Activated naive CD8-positive, alpha-beta T cell treated with anti-CD3 and anti-CD28 coated beads for 36 hours (primary cell): ENCODE measurements at places on chromosomes 11 and 22. TPM values are rescaled to one million over a fixed set of nuclear protein-coding genes. Genes with fewer than 3 reads are reported as not detected.
A peak's percentile ranks its signal among the peaks of the same experiment; 100 is the strongest.

DNA sequence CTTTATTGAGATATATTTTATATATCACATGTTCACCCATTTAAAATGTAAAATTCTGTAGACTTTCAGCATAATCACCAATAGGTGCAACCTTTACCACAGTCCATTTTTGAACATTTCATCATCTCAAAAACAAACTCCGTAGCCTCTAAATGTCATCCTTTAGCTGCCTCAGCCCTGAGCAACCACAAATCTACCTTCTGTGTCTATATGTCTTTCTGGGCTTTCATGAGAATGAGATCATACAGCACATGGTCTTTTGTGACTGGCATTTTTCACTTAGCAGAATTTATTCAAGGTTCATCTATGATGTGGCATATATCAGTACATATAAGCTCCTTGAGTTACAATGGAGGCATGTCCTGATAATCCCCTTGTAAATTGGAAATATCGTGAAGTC, 320.5 kb downstream of the ETS1 start:
- no peak for DNase-seq

DNA sequence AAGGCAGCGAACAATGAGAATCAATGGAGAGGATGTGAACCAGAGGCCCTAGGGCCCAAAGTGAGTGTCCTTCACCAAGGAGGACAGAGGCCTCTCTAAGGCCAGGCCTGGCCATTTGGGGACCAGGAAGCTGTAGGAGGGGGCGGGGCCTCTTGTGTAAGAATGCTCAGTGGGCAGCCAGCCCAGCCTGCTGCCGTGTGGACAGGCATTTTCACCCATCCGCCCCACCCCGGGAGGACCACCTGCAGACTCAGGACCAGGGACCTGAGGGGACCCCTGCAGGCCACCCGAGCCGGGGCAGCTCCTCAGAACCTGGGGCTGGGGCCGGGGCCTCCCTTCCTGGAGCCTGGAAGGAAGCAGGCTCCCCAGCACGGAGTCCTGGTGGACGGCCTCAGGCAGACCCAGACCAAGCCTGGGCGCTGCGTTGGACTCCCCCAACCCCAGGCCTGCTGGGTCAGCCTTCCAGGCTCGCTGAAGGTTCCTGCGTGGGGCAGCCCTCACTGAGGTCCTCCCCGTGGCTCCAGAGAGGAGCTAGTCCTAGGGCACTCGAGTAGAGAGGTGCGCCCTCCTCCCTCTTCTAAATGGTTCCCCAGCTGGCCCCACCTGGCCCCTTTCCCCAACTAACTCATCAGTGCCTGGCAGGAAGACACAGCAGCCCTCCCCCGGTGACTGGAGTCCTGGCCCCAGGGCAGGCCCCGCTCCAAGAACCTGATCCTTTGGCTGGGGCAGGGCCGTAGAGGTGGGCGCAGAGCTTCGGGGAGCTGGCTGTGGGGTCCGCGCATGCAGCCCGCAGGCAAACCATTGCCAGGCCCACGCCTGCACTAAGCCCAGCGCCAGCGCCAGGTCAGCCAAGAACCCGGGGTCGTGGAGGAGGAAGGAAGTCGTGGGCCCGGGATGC, 1.5 kb upstream of the TRABD start:
- DNase-seq: no peak

- DNase-seq: no peak
Observed at GRCh38 chr11:133058501-133058900, 473.8 kb downstream of the OPCML start.

GRCh38 chr11:3835751-3836150, 5.0 kb downstream of the RHOG start:
- DNase-seq: no peak

CBLIF gene
- total RNA-seq: not detected

- DNase-seq: no peak
Observed at GRCh38 chr11:68863553-68864265, 22.0 kb upstream of the CPT1A start.

- DNase-seq: no peak
Observed at GRCh38 chr22:42261296-42261695, 9.2 kb downstream of the TCF20 start.

GRCh38 chr11:107565219-107565937, at the start of gene ALKBH8:
Gene ALKBH8 (minus strand): TSS chr11:107565735. CDS start chr11:107560893, 4,842 bp downstream.
- DNase-seq: peak; percentile 77

GRCh38 chr11:3982431-3982830, 112.2 kb upstream of the RRM1 start:
- no peak for DNase-seq

GRCh38 chr11:129804012-129804411, 11.6 kb upstream of the TMEM45B start:
- no peak for DNase-seq

GRCh38 chr11:841981-842369, 354 bp downstream of the POLR2L start:
- no peak for DNase-seq

- DNase-seq: no peak
Observed at GRCh38 chr11:38169286-38169685, 1571.2 kb upstream of the RAG2 start.

SOX6 gene
- total RNA-seq: 0.04 TPM

GRCh38 chr22:29216873-29217666, 11.4 kb downstream of the EMID1 start:
- no peak for DNase-seq

GRCh38 chr22:39873965-39874364, 19.6 kb downstream of the ENTHD1 start:
- DNase-seq: no peak

GRCh38 chr22:22714600-22715335, 70.4 kb downstream of the GGTLC2 start:
- DNase-seq: no peak

E2F8 gene
- total RNA-seq: 16.7 TPM

DNA sequence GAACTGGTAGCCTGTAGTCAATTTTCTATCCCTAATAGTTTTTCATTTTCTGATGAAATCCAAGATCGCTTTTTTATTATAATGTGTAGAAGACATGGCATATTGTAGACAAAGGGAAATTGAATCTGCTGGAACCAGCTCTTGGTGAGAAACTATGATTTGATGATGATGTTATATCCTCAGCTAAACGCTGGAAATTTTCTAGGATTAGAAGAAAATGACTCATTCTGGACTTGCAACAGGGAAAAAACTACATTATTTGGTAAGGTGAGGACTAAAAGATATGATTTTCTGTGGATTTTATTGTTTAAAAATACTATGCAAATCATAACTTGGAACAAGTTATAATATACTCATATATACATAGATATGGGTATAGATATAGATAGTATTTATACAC, 14.1 kb upstream of the PGM2L1 start:
- DNase-seq: no peak

GRCh38 chr11:10935015-10935559, 77.2 kb upstream of the ZBED5 start:
- no peak for DNase-seq

GRCh38 chr11:116964269-116964668, 126.8 kb upstream of the APOA1 start:
- DNase-seq: no peak

- DNase-seq: no peak
Observed at GRCh38 chr11:67252831-67253239, 13.4 kb upstream of the GRK2 start.

CWC15 gene
- 84.7 TPM for total RNA-seq

RCOR2 gene
- total RNA-seq: 0.82 TPM
